ENCODE measurements at places on chromosomes 12 and 14. TPM values are rescaled to one million over a fixed set of nuclear protein-coding genes. Genes with fewer than 3 reads are reported as not detected.

E2F7 gene
- 2.2 TPM for total RNA-seq

TAPBPL gene
- 21.1 TPM for total RNA-seq

TAS2R20 gene
- 4.7 TPM for total RNA-seq

CCDC38 gene
- not detected for total RNA-seq

KCNA1 gene
- total RNA-seq = 0.74 TPM

MARS1 gene
- 71.2 TPM for total RNA-seq

EXD2 gene
- 14.5 TPM for total RNA-seq

PLEKHG7 gene
- total RNA-seq = not detected

PPFIA2 gene
- 5.2 TPM for total RNA-seq

FOXN4 gene
- not detected for total RNA-seq

ACRBP gene
- total RNA-seq = 0.74 TPM

HELB gene
- 5.2 TPM for total RNA-seq

SLC25A47 gene
- not detected for total RNA-seq

ZDHHC22 gene
- not detected for total RNA-seq

NOVA1 gene
- 35.1 TPM for total RNA-seq

ARID2 gene
- 39.0 TPM for total RNA-seq

SSTR1 gene
- 1.2 TPM for total RNA-seq

KRT71 gene
- total RNA-seq = not detected

ADAM21 gene
- not detected for total RNA-seq

TAC3 gene
- not detected for total RNA-seq

FLVCR2 gene
- total RNA-seq = 3.7 TPM

TCL1B gene
- total RNA-seq = not detected

TEAD4 gene
- total RNA-seq = 18.7 TPM

ZNF10 gene
- 10.8 TPM for total RNA-seq

ENDOU gene
- 21.4 TPM for total RNA-seq

PIANP gene
- 5.6 TPM for total RNA-seq

VWF gene
- 334 TPM for total RNA-seq

ATF1 gene
- total RNA-seq = 17.7 TPM

C12orf56 gene
- 7.4 TPM for total RNA-seq

HOXC10 gene
- not detected for total RNA-seq

LBHD2 gene
- total RNA-seq = not detected

FSCB gene
- total RNA-seq = not detected

PTPN6 gene
- total RNA-seq = 17.4 TPM

SYNDIG1L gene
- not detected for total RNA-seq

OR11H6 gene
- total RNA-seq = not detected

CLEC4A gene
- total RNA-seq = 2.2 TPM

STXBP6 gene
- 4.4 TPM for total RNA-seq

SLC10A1 gene
- not detected for total RNA-seq
